Pulmonary artery endothelial cell (primary cell): ENCODE measurements at places on chromosomes 16 and 17.

- no peak for DNase-seq
These were observed 176.8 kb upstream of the ASIC2 start for GRCh38 chr17:33469911-33470310.

GRCh38 chr17:43548689-43549379, 2.7 kb upstream of the ETV4 start:
- no peak for DNase-seq

GRCh38 chr16:88359008-88359407, 23.8 kb upstream of the ZNF469 start:
- no peak for DNase-seq

DNA sequence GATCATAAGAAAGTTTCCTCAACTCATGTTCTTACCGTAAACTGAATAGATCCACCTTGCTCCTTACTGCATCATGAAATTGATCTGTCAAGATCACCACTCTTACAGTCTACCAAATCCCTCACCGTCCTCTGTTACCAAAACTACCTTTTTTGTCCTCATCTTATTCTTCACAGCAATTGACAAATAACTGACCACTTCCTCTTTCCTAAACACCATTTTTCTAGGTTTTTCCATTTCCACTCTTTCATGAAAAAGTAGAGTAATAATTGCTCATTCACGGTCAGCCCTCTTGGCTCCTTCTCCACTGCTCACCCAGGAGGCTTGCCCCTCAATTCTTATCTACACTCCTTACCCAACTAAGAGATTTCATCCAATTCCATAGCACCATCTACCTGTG, 44.9 kb downstream of the ABCA5 start:
- no peak for DNase-seq

GRCh38 chr17:63772801-63773271, 561 bp downstream of the CCDC47 start:
- no peak for DNase-seq

GRCh38 chr17:66412857-66413558, 110.6 kb downstream of the PRKCA start:
- DNase-seq = no peak

GRCh38 chr16:67946128-67946569, 2.2 kb upstream of the LCAT start:
- no peak for DNase-seq

- DNase-seq = no peak
These were observed 244.8 kb downstream of the CDH8 start for GRCh38 chr16:61791464-61791863.

DNA sequence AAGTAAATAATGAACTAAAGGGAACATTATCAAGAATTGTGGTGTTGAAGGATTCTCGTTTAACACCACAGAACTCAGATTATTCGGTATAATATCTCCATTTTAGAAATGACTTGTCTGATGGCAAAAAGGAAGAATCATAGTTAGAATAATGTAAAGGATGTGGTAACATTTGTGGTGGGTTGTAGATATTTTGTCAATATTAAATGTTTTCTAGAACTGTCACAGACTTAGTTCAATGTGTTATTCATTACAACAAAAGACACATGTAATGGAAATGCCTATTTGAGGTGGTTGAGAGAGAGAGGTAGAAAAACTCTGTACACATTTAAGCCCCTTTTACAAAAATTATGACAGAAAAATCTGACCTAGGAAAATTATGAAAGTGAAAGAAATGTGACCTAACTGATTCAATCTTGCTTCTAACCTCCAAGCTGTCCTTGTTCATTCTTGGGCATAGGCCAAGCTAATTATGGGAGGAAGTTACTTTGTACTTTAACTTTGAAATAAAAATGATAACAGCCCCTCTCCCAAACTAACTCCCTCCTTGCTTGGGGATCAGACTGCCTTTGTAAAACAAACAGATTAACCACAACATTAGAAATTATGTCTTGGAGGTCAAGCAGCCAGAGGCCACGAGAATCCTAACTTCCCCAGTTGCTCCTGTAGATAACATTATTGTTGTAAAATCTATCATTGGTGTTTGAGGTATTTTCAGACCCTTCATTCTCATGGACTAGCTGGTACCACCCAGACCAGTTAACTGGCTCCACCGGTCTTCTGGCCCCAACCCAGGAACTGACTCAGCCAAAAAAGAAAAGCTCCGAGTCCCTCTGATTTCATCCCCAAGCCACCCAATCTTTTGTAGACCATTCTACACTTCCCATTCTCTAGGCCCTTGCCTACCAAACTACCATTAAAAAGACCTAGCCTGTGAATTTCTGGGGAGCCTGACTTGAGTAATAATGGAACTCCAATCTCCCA, 1287.8 kb upstream of the CDH8 start:
- DNase-seq = no peak
